ENCODE measurements at places on chromosomes 16 and 17.

DNA sequence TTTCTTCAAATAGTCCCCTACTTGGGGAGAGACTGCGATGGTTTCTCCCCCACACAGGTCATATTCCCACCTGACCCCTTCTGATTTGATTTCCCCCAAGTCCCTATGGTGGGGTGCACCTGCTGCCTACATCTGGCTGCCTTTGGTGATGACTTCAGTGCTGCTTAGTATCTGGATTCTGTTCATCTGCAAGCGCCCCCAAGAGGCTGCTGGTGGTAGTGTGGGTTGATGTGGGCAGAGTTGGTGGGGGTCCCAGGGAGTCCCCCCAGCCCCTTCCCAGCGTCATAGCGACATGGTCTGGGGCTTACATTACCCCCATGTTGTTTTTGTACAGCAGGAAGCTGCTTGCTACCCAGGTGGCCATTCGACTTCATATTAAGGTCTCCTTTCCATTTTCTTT, 99.2 kb downstream of the NTN1 start:
- no peak for DNase-seq

GRCh38 chr17:60173304-60173819, 23.6 kb downstream of the CA4 start:
- DNase-seq, result no peak

DNA sequence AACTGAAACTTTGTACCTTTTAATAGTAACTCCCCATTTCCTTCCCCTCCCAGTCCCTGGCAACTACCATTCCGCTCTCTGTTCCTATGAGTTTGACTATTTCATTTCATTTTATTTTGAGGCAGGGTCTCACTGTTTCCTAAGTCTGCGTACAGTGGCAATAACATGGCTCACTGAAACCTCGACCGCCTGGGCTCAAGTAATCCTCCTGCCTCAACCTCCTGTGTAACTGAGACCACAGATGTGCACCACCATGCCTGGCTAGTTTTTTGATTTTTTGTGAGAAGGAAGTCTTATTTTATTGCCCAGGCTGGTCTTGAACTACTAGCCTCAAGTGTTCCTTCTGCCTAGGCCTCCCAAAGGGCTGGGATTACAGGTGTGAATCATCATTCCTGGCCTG, 808.1 kb downstream of the CDH11 start:
- DNase-seq, result no peak

GRCh38 chr17:16652847-16653366, 743 bp downstream of the ZNF624 start:
- no peak for DNase-seq

- DNase-seq, result no peak
These were observed 37.1 kb upstream of the TEKT1 start for GRCh38 chr17:6868582-6868981.

GRCh38 chr16:85289760-85290625, 177.7 kb upstream of the CIBAR2 start:
- no peak for DNase-seq

- DNase-seq, result no peak
These were observed 157.4 kb downstream of the FOXL1 start for GRCh38 chr16:86735727-86736126.

DNA sequence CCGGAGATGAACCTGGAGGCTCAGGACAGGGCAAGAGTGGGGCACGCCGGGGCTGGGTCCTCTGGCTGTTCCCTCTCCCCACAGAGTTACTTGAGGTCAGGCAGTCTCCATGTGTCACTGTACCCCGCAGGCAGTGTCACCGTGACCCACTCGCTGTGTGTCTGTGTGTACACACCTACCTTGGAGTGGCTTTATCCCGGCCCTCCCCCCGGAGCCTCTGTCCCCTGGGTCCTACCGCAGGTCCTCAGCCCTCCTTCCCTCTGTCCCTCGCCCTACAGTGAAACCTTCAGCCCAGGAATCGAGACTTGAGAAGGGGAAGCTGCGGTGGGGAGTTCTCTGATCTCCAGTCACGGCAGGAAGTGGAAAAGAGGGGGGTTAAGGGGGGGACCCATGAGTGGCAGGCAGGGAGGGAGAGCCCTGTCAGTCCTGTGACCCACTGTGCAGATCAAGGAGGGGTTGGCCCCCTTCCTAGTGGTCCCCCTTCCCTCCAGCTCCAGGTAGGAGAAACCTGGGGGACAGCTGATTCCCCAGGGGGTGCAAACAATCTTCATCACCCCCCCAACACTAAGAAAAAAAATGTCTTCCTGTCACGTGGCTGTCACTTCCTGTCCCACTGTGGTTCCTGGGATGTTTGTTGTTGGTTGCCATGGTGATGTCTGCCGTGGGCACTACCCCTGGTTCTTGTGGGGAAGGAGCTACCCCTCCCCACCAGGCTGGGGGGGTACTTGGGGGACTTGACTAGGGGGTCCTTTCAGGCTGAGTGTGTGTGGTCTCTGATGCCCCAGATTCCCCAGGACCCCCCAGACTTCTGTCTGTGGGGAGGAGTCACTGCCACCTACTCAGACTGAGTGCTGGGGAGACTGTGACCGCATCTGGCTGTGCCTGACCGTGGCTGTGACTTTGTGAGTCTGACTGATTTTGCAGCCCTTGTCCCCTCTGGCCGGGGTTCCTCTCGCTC, 13.7 kb downstream of the RARA start:
- DNase-seq, result peak; percentile 97

- no peak for DNase-seq
These were observed 27.6 kb downstream of the ELAC2 start for GRCh38 chr17:12990041-12990808.

DNA sequence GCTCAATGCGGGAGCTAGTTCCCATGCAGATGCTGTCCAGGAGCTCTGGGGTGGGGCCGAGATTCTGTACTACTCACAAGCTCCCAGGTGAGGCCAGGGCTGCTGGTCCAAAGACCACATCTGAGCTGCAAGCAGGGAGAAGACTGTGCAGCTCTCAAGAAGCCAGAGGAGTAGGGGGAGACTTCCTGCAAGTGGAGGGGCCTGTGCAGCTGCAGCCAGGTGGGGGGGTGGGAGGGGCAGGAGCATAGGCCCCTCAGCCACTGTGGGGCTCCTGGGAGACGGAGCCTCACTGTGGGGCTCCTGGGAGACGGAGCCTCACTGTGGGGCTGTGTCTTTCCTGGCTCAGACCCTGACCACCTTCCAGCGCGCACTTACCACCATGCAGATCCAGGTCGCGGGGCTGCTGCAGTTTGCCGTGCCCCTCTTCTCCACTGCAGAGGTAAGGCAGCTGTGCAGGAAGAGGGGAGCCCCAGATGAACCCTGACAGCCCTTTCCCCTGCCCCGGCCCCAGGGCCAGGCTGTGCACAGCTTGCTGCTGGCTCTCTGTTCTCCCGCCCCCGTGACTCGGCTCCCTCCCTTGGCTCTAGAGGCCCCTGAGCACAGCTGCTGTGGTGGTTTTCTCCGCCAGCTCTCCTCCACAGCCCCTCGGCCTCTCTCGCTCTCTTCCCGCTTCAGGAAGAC, 24.3 kb upstream of the DNAI2 start:
- no peak for DNase-seq

DNA sequence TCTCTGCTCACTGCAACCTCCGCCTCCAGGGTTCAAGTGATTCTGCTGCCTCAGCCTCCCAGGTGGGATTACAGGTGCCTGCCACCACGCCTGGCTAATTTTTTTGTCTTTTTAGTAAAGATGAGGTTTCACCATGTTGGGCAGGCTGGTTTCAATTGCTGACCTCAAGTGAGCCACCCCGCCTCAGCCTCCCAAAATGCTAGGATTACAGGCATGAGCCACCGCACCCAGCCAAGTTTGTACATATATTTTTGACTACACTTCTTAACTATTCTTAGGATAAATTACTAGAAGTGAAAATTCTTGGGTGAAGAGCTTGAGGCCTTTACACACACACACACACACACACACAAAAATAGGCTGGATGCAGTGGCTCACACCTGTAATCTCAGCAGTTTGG, 1.4 kb upstream of the ITGAM start:
- no peak for DNase-seq

DNA sequence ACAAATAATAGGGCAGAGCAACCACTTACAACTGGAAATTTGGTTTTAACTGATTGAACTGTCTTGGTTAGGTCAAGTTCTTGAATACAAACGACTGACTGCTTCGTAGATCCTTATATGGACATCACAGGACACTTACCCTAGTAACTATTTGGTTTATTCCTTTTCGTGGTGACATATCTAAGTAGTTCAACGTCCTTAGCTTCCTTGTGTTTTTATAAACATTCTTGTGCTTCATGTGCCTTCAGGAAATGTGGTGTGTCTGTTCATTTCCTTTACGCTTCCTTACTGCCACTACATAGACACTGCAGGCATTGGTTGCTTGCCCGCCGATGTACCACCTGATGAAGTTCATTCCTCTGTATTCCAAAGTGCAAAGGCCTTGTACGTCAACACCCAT, 59.3 kb downstream of the USP10 start:
- peak; percentile 81 for DNase-seq

DNA sequence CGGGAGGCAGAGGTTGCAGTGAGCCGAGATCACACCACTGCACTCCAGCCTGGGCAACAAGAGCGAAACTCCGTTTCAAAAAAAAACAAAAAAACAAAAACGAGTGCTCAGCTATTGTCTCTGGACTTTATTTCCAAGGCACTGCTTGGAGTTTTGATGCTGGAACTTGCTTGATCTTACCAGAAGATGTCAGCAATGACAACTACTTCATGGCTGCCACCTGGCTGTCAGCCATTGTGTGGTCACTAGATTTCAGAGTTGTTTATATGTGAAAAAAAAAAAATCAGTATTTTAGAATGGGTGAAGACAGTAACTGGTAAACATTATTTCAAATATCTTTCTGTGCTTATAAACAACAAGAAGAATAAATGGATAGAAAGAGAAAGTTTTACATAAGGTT, 26.3 kb upstream of the OR4D1 start:
- peak; percentile 76 for DNase-seq

All from CD4-positive, alpha-beta T cell treated with Interleukin-21 for 1 hour (primary cell).